ENCODE measurements at places on chromosomes 12 and 14.

- no peak for DNase-seq
These were observed 12.1 kb downstream of the MDM1 start for GRCh38 chr12:68319988-68320623.

GRCh38 chr14:78595797-78596196 is 425.6 kb downstream of the NRXN3 start:
- DNase-seq, result peak; percentile 4

- DNase-seq, result no peak
These were observed 10.4 kb upstream of the SLC6A12 start for GRCh38 chr12:224330-224729.

GRCh38 chr12:107254258-107254856 is 161.0 kb upstream of the CRY1 start:
- no peak for DNase-seq

DNA sequence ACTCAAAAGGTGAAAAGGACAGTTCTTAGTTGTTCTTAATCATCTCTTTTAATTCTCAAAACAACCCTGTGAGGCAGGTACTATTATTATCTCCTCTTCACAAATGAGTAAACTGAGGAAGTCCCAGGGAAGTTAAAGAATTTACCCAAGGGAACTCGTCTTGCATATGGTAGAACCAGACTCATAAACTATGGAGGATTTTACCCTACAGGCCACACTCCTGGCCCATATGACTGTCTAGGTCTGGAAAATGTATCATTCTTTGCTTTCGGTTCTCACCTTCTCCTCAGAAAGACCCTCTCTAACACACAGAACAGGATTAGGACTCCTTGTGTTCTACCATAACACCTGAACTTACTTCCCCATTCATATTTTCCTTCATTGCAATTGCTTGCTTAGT is 18.9 kb downstream of the SOX5 start:
- DNase-seq, result no peak

Measured in stimulated activated CD4-positive, alpha-beta T cell treated with anti-CD3 and anti-CD28 coated beads, Interleukin-15, amount 100 ng/mL, for 24 hours (primary cell).